Renal pelvis (tissue), 12 donors: ENCODE measurements at places on chromosomes 12 and 14. TPM values are rescaled to one million over a fixed set of nuclear protein-coding genes. Genes with fewer than 3 reads are reported as not detected.

The OASL gene
- polyA plus RNA-seq: not detected

GRCh38 chr14:57355081-57355800 is 35.1 kb upstream of the NAA30 start:
- DNase-seq: no peak

The CCDC38 gene
- polyA plus RNA-seq: 0.66 TPM

GRCh38 chr12:57724003-57724935 is 14.3 kb downstream of the AGAP2 start:
- no peak for DNase-seq

DNA sequence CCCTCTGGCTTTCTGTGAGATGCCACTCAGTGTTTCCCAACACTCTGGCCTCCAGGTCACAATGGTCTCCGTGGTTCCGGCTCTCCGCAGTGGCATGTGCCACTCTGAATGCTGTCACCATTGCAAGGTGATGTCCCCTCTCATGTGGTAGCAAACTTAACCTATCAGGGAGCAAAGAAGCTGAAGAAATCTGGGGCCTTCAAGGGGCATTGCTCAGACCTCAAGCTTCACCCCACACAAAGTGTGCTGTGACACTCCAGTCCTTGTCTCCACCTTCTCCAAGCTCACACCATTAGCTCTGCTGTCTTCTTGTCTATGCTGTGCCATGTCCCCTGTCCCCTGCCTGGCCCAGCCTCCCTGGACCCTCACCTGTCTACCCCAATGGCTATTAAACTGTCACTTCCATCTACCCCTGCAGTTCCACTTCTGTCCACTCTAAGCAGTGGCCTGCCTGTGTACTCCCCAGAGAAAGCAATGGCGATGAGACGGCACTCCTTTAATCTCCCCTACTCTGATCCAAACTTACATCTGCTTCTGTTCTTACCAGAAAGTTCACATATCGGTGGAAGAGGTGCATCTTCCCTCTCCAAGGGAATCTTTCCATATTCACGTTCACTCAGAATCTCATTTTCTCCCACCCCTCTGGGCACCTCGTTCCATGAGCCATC is 93.7 kb downstream of the DHRS2 start:
- no peak for DNase-seq

- no peak for DNase-seq
These were observed 313.5 kb downstream of the ALG10 start for GRCh38 chr12:34335819-34336262.

The SLCO1A2 gene
- 0.11 TPM for polyA plus RNA-seq

The GLT1D1 gene
- 2.2 TPM for polyA plus RNA-seq

GRCh38 chr14:77761205-77761931 is 412 bp upstream of the SNW1 start:
- DNase-seq: peak; percentile 8

The METTL17 gene
- polyA plus RNA-seq: 87.2 TPM

DNA sequence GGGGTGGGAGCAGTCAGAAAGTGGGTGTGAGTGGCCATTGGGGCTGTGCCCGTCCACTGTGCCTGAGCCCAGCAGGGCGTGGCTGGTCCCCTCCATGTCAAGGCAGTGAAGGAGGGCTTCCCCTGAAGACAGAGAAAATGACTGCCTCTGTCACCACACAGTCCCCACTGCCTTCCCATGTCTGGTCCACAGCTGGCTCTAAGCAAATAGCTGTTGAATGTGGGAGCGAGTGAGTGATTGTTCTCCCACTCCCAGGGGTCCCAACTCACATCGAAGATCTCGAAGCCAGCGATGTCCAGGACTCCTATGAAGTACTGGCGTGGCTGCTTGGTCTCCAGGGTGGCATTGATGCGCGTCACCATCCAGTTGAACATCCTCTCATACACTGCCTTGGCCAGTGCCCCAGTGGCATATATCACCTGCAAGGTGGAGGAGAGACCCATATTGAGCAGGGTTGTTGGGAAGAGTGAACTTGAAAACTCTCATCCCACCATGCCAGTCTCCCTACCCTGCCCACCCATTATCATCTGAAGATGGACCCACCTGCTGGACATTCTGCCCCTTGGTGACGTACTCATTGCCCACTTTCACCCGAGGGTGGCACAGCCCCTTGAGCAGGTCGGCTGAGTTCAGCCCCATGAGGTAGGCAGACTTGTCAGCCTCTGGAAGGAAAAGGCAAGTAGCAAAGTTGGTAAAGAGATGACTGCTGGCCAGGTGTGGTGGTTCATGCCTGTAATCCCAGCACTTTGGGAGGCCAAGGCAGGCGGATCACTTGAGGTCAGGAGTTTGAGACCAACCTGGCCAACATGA is 6.6 kb downstream of the MYH7 start:
- DNase-seq: no peak

- no peak for DNase-seq
These were observed 74.4 kb downstream of the WDR20 start for GRCh38 chr14:102213984-102214658.

The PUS7L gene
- 12.8 TPM for polyA plus RNA-seq

DNA sequence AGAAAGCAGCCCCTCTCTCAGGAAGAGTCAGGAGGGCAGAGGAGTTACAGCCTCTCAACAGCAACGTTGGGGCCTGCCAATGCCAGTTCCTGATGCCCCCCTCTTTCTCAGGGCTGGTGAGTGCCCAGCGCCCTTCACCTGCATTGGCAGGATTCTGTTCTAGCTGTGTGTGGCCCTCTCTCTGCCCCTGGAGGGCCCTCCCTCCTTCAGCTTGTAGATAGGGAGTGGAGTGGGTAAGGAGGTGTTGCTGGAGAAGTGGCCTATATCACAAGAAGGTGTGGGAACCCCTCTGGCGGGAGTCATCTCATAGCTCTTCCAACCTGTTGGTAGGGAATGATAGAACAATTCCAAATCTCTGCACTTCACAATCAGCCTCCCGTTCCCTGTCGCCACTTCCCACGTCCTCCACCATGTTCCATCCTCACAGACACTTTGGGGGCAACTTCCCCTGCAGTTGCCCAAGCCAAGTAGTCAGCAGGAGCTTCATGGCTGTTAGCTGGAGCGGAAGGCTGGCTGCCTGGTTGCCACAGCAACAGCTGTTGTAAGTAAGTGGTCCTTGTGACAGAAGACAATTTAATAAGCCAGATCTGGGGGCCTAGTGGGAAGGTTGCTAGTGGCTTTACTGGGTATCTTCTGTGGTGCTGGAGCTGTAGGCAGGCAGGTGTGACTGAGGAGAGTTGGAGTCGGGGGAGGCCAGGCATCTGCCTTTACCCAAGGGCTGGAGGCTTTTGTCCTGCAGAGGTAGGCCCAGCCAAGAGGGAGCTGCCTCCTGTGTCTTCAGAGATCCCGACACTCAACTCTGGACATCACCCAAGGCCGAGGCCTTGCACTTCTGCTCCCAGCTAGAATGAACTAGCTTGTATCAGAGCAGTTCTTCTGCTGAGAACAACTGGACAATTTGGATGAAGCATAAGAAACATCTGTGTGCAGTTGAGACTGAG is 38.4 kb downstream of the GALNT16 start:
- DNase-seq: no peak

- no peak for DNase-seq
These were observed 29.5 kb downstream of the MYO1H start for GRCh38 chr12:109377139-109377685.

- DNase-seq: no peak
These were observed 17.9 kb upstream of the CCDC85C start for GRCh38 chr14:99621948-99622347.

- no peak for DNase-seq
These were observed at the start of gene STON2 for GRCh38 chr14:81400202-81400678. TSS of gene STON2 (minus strand) at chr14:81400324. CDS start at chr14:81398382, 1,942 bp downstream.
